ENCODE measurements at places on chromosomes 4 and X.

- DNase-seq, result no peak
Measured at GRCh38 chr4:119873794-119874325, 192.8 kb downstream of the MAD2L1 start.

- no peak for DNase-seq
Measured at GRCh38 chr4:92112805-92113204, 191.0 kb upstream of the GRID2 start.

DNA sequence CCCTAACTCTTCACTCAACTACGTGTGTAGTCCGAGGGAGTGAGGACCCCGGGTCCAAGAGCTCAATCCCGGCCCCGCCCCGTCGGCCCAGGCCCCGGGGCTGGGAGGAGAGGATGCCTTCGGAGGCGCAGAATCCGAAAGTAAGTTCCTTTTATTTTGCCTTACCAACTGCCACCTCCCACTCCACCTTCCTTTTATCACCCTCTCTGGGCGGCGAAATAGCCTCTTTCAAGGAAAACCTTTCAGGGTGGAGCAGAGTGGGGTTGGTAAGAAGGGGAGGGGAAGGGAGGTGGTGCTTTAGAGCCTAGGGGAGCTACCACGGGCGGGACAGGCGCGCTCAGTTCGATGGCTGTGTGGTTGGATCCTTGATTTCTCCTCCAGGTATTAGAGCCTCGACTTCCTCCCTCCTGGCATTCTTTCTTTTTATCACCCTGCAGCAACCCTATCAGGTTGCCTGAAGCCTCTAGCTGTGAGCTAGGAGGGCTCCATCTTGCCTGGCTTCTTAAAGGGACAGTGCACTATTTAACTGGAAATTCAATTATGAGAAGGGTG lies 191.2 kb downstream of the RRAGB start:
- DNase-seq, result no peak

- no peak for DNase-seq
Measured at GRCh38 chr4:7781993-7782392, 157.7 kb downstream of the AFAP1 start.

DNA sequence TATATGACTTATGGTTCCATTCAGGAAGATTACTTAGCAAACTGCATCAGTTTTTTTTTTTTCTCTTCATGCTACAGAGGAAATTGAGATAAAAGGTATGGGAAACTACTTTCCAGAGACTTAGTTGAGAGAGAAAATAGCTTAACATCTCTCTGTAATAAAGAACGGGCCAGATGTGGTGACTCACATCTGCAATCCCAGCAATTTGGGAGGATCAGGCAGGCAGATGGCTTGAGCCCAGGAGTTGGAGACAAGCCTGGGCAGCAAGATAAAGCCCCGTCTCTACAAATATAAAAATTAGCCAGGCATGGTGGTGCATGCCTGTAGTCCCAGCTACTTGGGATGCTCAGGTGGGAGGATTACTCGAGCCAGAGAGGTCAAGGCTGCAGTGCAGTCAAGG lies 271.2 kb upstream of the TENM3 start:
- DNase-seq, result no peak
